ENCODE measurements at places on chromosomes 3 and 15.

- DNase-seq, result no peak
Measured at GRCh38 chr3:69052472-69052898, 352 bp upstream of the TMF1 start.

DNA sequence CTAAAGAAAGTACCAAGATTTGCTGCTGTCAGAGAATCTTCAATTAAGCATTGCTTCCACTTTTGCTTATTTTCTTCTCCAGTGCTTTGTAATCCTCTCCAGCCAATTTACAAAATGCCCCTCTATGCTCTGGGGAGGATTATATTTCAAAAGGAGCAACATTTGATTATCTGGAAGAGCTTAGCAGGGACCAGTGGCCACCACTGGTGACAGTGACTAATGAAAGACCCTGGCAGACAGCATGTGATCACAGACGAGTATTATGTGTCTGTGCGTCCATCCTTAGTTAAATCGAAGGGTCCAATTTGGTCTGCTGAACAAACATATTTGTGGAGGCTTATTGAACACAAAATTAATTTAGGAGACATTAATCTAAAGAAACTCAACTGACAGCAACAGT is 152.6 kb downstream of the ZNF621 start:
- no peak for DNase-seq

DNA sequence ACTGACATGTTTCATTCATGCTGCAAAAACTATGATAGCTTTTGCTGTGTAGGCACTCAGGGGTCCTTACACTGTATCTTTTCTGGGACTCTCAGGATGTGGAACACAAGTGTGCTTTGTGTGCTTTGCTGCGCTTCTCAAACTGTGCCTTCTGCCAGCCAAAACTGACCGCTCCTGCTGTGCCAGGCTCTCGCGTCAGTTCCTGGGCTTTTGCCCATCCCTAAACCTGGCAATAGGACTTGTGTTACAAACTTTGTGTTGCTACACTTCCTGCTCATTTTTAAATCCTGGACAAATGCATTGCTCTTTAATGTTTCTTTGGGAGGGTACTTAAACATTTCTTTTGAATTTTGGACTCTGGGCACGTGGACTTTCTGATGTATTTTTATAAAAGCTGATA is 60.3 kb downstream of the DIPK2A start:
- DNase-seq, result no peak

DNA sequence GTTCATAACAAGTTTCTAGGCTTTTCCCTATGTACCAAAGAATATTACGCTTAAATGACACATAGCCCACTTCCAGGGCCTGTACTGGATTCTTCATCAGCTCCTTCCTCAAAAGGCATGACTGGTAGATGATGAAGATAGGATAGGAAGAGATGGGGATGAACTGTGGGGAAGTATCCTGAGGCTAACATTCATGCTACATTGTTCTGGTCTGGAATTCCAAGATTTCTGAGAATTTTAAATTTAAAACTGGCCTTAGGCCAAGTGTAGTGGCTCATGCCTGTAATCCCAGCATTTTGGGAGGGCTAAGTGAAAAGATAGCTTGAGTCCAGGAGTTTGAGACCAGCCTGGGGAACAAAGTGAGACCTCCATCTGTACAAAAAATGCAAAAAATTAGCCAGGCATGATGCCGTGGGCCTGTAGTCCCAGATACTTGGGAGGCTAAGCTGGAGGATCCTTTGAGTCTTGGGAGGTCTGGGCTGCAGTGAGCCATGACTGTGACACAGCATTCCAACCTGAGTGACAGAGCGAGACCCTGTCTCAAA is 160.1 kb upstream of the PLAAT1 start:
- DNase-seq, result no peak

DNA sequence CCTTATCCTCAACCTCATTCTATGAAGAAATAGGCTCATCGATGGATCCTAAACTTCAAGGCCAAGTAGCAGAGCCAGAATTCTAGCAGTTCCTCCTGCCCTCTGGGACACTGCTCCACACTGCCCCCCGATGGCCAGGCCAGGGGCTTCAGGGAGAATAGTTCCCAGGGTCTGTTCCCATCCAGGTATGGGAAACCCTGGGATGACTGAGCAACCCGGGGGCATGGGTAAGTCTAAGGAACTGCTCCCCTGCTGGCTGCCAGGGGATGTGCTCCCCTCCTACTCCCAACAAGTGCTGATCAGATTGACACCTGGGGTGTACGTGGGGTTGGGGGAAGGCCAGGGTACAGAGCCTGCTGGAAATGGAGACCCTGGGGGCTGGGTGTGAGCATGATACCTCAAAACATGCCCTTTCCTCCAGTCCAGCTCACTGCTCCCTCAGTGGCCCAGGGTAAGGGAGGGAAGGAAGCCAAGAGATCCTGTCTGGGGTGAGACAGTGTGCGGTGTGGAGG is 7.6 kb downstream of the ULK3 start:
- DNase-seq, result peak; percentile 40

DNA sequence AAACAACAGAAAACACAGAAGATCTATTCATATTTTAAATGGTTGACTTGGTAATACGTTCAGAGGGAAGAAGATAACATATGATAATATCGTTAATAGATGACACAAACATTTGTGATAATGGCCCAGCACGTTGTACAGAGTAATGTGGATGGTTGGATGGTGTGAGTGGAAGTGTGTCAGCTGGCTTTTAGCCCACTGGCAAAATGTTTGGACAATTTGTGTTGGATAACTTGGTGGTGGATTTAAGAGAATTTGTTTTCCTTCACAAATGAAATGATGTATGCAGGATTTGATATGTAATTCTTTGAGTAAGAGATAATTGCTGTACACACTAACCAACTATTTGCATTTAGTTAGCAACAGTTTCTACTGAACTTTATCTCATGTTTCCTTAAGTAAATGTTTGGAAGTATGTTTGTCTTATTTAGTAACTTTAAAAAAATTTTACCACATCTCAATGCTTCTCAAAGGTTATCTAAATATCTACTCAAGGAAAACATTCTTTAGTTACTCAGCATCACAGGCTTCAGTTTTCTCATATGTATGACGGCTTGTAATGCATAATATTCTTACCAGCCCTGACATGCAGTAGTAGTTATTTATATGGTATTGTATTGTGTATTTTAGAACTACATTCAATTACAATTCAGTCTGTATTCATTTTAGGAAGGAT is 328.5 kb upstream of the GOLIM4 start:
- DNase-seq, result no peak

GRCh38 chr3:18098960-18099587 is 326.1 kb downstream of the SATB1 start:
- peak; percentile 55 for DNase-seq

GRCh38 chr3:29686889-29687592 is 406.2 kb downstream of the RBMS3 start:
- DNase-seq, result no peak

GRCh38 chr15:79561982-79562381 is 129.8 kb downstream of the MINAR1 start:
- DNase-seq, result no peak

DNA sequence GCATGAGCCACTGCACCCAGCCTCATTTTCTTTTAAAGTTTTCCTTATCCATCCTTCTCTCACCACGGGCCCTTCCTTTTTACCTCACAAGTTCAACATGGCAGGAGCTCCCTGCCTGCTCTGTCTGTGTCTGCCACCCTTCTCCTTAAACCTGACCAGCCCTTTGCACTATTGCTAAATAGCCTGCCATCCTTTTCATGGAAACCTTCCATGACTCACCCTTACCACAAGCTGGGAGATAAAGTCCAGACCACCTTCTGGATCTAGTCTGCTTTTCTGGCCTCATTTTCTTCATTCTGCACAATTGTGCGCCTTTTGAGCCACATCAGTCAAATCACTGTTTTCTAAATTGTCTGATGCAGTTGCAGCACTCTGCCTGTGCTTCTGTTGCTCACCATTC is 8.9 kb downstream of the PARP14 start:
- DNase-seq, result no peak

DNA sequence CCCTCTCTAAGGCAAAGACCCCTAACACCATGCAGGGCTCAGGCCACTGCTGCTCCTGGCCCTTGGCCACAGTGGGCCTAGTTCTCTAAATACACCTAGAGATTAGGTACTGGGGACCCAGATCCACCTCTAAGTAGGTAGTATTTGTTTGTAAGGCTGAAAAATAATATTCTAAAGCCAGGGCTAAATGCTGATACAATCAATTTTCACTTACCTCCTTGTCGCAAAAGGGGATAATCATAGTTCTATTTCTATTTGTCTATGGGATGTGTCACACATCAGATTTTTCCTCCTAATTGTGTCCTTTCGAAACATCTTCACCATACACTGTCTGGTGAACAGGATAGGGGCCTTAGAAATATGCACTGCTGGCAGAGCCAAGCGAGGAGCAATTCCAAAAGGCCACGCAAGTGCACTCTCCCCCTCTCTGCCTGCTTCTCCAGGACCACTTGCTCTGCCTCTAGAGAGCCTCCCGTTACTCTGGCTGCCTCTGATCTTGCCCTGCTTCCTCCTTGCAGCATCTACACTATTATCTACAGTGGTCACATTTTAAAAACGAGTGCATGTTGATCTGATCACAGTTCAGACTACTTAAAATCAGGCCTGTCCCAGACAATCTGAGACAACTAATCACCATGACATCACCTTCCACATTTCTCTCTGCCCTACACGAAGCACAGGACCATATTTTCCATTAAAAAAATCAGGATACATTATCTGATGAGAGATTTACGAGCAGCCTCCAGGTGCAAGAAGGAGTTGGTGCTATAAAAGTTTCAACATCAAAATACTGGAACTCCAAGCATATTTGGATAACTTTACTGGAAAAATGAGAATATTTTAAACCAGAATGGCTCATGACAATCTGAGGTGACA is 115.4 kb downstream of the MYLK start:
- DNase-seq, result no peak

DNA sequence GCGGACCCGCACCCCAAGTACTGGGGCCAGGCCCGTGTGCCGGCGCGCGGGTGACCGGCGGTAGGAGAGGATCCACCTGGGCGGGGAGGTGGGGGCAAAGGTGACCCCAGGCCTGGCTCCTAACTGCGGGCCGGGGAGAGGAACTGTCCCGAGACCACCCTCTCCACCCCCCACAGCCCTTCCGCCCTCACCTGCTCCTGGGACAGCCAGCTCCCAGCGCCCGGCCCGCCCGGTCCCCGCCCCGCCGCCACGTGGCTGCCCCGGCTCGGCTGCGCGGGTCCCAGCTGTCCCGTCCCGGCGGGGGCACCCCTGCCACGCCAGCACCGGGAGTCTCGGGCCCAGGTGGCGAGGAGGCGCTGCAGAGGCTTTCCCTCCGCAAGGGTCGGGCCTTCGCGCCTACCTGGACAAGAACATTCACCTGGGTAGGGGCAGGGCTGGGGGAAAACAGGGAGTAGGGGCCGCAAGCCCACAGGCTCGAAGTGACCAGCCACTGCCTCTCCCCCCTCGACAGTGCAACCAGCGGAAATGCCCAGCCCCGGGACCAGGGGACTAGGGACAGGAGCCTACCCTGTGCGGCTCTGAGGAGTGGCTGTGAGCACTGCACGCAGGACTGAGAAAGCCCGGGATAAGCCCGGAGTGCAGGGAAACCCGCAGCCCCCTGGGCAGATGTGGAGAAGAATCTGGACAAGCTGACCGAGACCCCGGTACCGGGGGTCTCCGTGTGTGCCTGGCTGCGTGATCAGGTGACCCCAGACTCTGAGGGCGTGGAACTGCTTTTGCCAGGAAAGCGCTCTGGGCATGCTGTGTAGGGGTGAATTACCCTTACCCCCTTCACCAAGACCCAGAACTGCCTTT is at the start of gene SLC12A8:
Gene SLC12A8 (minus strand): TSS at position 240 of the 855 bp plus-strand sequence. CDS start 1,399 bp downstream, outside the sequence.
- no peak for DNase-seq

- DNase-seq, result no peak
Measured at GRCh38 chr3:195809796-195810454, 1.8 kb downstream of the MUC4 start.

- no peak for DNase-seq
Measured at GRCh38 chr3:124826703-124827102, 60.5 kb downstream of the ITGB5 start.

DNA sequence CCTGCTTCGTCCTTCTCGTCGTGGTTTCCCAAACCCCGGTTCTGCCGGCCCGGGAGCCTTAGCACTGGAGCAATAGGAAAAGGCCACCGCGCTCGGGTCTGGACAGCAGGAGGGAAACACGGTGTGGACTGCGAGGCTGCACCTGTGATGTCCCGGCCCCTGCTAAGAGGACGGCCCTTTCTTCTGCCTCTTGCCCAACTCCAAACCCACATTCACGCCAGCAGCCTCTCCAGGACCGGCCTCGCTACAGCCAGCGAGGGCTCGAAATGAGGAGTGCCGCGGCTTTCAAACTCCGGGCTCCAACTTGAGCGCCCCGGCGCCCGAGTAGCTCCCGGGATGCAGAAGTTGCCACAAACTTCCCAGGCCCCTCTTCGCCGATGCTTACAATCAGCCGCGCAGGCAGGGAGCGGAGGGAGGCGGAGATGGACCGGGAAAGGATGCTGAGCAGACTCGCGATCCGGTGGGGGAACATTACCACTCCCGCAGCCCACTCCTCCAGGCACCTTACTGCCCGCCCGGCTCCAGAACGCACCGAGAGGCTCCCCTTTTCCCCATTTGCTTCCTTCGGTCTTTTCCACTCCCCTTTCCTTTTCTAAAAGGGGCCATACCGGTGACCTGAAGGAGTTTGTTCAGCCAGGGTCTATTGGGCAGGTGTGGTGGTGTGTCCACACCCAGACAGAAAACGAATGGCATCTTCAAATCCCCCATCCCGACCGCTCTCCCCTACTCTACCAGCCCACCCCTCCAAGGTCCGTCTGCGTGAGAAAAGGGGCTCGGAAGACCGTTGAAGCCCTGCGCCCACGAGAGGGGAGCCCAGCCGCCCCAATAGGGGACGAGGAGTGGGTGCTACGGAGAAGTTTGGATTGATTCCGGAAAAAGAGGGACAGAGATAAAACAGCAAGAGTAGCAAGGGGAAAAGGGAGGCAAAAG is 18.8 kb upstream of the SATB1 start:
- DNase-seq, result no peak

GRCh38 chr3:58010562-58010961 is 2.3 kb downstream of the FLNB start:
- no peak for DNase-seq

All from activated T-cell treated with anti-CD3 and anti-CD28 coated beads for 48 hours (primary cell).